Stimulated activated CD4-positive, alpha-beta T cell treated with anti-CD3 and anti-CD28 coated beads, Interleukin-15, amount 100 ng/mL, for 24 hours (primary cell): ENCODE measurements at places on chromosomes 3 and 15.

- no peak for DNase-seq
Observed at GRCh38 chr15:81113861-81114291, 20.2 kb upstream of the CFAP161 start.

DNA sequence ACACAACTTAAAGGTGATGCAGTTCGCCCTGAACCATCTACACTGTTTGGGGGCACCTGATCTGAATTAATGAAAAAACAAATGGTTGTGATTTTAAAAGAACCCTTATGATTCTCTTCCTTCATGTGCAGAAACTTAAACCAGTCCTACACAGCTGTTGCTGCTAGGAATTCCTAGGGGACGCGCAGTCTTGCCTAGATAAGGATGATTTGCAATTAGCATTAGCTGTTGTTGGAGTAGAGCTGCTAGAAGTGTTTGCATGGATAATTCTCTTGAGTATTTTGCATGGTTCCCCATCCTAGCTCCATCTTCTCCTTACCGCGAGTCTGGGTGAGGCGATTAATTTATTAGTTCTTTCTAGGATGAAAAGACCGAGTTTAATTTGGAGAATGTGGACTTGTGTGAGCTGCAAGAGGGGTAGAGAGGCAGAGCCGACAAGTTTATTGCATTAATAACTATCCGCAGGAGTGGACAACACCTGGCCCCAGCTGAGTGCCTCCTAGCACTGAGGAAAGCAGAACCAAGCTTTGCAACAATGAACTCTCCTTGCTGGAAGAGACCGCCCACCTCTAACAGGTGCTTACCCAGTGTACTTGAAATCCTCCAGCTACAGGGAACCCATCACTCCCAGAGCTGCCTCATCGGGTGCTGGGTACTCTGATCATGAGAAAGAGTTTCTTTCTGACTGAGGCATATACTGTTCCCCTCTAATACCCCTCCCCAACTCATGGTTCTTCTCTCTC is 75.0 kb upstream of the WNT7A start:
- no peak for DNase-seq

DNA sequence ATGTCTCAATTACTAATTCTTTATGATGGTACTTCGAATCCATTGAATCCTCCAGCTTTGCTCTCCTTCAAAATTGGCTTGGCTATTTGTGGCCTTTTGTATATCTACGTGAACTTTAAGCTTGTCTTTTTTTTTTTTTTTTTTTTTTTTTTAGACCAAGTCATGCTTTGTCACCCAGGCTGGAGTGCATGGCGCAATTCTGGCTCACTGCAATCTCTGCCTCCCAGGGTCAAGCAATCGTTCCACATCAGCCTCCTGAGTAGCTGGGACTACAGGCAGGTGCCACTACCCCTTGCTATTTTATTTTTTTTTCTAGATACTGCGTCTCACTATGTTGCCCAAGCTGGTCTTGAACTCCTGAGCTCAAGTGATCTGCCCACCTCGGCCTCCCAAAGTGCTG is 7.7 kb upstream of the DIPK2A start:
- no peak for DNase-seq

DNA sequence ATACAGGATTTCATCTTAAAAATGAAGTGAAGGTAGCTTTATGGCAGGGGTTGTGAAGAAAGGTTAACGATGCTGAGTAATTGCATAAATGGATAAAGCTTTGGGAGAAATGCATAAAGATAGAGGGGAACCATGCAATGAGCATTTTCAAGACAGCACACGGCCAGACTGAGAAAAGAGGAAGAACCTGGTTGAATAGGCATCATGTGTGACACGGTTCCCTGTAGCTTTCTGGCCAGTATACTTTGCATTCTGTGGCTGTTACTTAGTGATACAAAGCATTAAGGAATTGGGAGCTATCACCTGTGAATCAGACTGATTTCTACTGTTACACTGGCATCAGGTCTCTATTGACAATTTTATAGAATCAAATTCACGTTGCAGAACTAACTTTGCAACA is 33.3 kb downstream of the NR2C2 start:
- no peak for DNase-seq

DNA sequence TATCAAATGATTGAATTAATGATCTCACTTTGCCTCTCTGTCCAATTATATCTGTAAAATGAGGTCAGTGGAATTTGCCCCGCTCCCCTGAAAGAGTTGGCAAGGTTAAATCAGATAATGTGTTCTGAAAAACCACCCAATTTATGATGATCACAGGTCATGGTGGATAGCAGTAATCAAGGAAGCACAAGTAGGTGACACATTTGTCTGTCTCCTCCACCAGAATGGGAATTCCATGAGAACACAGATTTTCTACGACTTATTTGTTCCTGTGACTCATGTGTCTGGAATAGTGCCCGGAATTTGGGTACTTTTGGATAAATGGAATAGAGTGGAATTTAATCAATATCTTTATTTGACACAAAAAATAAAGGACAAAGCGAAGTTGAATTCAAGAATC is 220.9 kb upstream of the SUCLG2 start:
- no peak for DNase-seq

DNA sequence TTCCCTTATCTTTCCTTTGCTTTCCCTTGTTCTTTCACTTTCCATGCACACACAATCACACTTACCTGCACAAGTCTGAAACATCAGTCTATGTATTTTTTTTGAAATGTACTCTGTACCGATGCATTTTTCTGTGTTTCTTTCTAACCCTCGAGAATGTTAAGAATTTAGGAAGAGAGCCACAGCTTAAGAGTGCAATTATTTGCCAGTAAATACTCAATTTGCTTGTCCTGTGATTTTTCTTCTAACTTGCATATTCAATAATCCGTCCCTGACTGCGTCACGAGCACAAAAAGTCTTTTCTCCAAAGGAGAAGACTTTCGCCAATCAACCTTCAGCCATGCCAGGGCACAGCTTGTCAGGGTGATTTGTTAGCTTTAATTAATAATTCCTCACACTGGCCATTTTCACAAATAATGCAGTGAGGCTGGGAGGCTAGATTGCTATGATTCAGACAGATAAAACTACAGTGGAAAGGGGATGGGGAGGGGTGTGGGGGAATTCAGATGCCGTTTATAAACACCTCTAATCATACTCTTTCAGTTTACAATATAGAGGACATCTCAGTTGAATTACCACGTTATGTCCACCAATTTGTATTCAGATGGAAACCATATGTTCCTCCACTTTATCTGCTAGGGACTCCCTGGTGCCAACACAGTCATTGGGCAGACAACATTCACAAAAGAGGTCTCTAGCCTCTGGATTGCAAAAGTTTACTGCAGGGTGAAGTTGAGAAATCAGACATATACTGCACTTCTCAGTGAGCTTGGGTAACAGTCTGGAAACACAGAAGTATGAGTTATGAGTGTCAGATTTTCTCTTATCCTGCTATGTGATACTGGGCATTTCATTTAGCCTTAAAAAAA is 388.0 kb downstream of the ZBTB20 start:
- no peak for DNase-seq

- DNase-seq: no peak
Observed at GRCh38 chr3:146454796-146455195, 14.6 kb downstream of the PLSCR2 start.

DNA sequence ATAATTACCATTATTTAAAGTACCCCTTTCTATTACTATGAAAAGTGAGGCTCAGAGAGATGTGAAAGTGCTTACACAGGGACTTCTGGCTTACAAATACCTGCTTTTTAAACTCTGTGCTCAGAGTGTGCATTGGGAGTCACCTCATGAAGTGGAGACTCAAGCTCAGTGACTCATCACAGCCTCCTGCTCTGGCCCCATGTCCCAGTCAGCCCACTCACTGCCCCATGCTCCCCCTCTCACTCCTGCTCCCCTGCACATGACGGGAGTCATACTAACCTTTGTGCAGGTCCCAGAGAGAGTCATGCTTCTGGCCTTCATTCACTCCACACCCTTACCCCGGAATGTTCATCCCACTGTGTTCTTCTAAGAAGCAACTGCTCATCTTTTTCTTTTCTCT is 20.2 kb downstream of the CCR1 start:
- DNase-seq: no peak

- DNase-seq: no peak
Observed at GRCh38 chr15:27820232-27820631, 278.9 kb downstream of the OCA2 start.

DNA sequence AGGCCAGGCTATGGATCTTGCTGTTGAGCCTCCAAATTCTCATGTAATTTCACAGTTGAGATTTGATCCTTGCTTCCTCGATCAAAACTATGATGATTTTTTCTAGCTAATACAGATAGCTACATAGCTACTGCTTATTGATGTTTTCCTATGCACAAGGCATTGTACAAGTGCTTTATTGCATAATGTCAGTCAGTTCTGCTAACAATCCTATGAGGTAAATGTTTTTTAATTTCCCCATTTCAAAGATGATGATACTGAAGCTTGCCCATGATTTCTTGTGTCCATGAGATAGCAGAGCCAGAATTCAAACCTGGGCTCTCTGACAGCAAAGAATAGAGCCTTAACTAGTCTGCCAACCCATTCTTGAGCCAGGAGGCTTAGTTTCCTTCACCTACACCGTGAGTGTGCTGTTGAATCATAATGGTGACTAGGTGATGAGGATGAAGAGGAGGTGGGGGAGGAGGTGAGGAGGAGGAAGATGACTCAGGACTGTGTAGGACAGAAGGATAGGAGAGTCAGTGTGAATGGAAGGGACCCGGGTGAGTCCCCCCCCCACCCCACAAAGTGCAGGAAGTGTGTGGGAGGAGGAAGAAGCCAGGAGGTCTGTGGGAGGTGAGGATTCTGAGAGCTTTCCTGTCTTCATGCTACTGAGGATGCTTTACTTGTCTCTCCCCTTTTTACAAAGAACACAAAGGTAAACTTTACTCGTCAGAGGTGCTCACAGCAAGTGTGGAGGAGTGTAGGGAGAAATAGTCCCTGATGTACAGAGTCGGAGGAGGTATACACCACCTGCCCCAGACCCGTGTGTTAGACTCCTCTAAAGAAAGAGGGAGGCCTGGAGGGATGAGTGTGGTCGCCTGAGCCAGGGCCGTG is 3.6 kb downstream of the TAGLN3 start:
- peak; percentile 62 for DNase-seq

- no peak for DNase-seq
Observed at GRCh38 chr3:37338500-37338899, 164.1 kb upstream of the LRRFIP2 start.

- DNase-seq: no peak
Observed at GRCh38 chr3:61029194-61029593, 222.1 kb downstream of the FHIT start.

- no peak for DNase-seq
Observed at GRCh38 chr3:23751212-23751723, 54.5 kb upstream of the UBE2E1 start.

DNA sequence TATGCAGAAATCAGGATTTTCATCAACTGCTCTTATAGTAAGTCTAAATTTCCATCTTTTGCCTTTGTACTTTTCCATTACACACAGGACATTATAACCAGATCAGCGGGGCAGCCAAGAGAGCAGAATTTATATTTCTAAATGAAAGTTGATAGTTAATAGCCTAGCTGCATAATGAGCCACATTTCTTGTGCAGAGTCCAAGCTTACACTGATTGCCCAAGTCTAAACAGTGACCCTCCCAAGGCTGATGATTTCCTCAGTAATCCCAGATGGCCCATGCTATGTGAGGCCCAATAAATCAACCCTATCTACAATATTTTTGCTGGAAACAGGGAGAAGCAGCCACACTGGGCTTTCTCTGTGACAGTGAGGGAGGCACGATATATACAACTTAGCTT is 475.8 kb upstream of the KCNMB2 start:
- DNase-seq: no peak

GRCh38 chr15:27714675-27715074 is 384.4 kb downstream of the OCA2 start:
- DNase-seq: no peak

- no peak for DNase-seq
Observed at GRCh38 chr3:136856665-136857064, 5.3 kb upstream of the NCK1 start.

DNA sequence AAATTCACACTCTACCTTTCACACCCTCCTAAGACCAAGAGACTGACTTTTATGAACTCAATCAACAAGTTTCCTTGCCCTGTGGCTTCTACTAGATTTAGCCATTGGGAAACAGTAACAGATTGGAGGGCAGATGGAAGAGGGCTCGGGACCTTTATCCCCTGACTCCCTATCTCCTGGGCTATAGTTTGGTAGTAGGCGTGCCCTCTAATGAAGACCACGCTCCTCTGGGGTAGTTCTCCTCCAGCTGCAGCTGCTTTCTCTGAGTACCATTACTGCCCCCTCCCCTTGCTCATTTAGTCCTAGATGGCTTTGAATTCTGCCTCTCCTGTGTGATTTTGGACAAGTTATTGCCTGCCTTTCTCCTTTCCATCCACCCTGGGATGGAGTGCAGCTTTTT is 33.3 kb downstream of the FMN1 start:
- no peak for DNase-seq

DNA sequence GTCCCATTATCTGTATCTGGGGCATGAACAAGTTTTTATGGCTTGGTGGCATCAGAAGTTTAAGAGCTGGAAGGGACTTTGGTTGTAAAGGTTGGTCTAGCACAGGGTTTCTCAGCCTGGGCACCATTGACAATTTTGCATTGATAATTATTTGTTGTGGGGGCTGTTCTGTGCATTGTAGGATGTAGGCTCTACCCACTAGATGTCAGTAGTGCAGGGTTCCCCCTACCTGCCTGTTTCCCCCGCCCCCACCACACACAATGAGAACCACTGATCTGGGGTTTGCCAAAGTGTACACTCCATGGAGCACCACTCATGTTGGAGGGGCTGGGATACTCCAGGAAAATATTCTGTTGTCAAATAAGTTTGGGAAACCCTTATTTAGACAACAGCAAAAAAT is 42.7 kb downstream of the PLCL2 start:
- DNase-seq: no peak

- no peak for DNase-seq
Observed at GRCh38 chr3:43573576-43573975, 48.2 kb downstream of the ANO10 start.

DNA sequence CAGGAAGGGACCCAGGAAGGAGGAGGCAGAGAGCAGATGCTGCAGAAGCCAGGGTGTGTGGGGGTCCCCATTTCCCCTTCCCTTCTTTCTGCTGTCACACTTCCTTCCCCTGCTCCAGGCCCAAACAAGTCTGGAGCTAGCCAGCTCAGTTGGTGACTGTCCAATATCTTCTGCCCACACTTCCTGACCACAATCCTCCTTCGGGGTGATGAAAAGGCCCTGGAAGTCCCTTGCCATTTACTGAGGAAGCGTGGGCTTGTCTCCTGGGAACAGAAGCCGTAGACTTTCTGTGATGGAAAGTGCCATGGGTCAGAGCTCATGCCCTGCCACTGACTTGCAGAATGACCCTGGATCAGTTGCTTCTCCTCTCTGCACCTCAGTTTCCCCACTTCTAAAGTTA is 39.0 kb downstream of the ANAPC13 start:
- no peak for DNase-seq

- no peak for DNase-seq
Observed at GRCh38 chr3:197430934-197431333, 124.8 kb downstream of the BDH1 start.

GRCh38 chr3:113255100-113255853 is 43.9 kb downstream of the BOC start:
- DNase-seq: no peak
